Thoracic aorta endothelial cell (primary cell): ENCODE measurements at places on chromosomes 16 and 17. TPM values are rescaled to one million over a fixed set of nuclear protein-coding genes. Genes with fewer than 3 reads are reported as not detected.

The AIPL1 gene
- total RNA-seq: not detected in 2 replicates

The IRX5 gene
- 0.22 and 0.93 TPM in 2 replicates for total RNA-seq

The PIGL gene
- 22.1 and 33.5 TPM in 2 replicates for total RNA-seq

The ASGR1 gene
- total RNA-seq: 5.8 and 9.7 TPM in 2 replicates

The ANKRD40CL gene
- total RNA-seq: not detected in 2 replicates

The GSG1L gene
- total RNA-seq: not detected in 2 replicates

The KATNIP gene
- 27.9 and 28.6 TPM in 2 replicates for total RNA-seq

The NLRC3 gene
- total RNA-seq: 1.9 and 2.7 TPM in 2 replicates

The SPATA20 gene
- 39.8 and 44.0 TPM in 2 replicates for total RNA-seq

The CHAD gene
- total RNA-seq: not detected in 2 replicates

The FAM222B gene
- total RNA-seq: 10.5 and 16.9 TPM in 2 replicates

The TBC1D28 gene
- not detected in 2 replicates for total RNA-seq

The QRICH2 gene
- total RNA-seq: 2.6 and 2.7 TPM in 2 replicates

The ITGAX gene
- 0.27 and 2.9 TPM in 2 replicates for total RNA-seq

The CD300H gene
- total RNA-seq: not detected in 2 replicates

The MMP28 gene
- total RNA-seq: 2.5 and 4.0 TPM in 2 replicates

The NTN1 gene
- 0.07 and 0.13 TPM in 2 replicates for total RNA-seq

The KRT40 gene
- not detected in 2 replicates for total RNA-seq

The FKBP10 gene
- 129 and 131 TPM in 2 replicates for total RNA-seq

The AARSD1 gene
- total RNA-seq: 16.2 and 21.9 TPM in 2 replicates

The NQO1 gene
- total RNA-seq: 675 and 727 TPM in 2 replicates

The TAF15 gene
- 96.1 and 124 TPM in 2 replicates for total RNA-seq

The ALOX15B gene
- total RNA-seq: not detected in 2 replicates

The NSF gene
- total RNA-seq: 48.5 and 66.4 TPM in 2 replicates

The CACNG3 gene
- not detected in 2 replicates for total RNA-seq

The USP36 gene
- 34.2 and 36.4 TPM in 2 replicates for total RNA-seq
